Skin of body (tissue), 3 donors: ENCODE measurements at places on chromosomes 12 and 14. TPM values are rescaled to one million over a fixed set of nuclear protein-coding genes. Genes with fewer than 3 reads are reported as not detected.

GRCh38 chr14:55600784-55601561 lies 21.0 kb downstream of the KTN1 start:
- DNase-seq: no peak

DNA sequence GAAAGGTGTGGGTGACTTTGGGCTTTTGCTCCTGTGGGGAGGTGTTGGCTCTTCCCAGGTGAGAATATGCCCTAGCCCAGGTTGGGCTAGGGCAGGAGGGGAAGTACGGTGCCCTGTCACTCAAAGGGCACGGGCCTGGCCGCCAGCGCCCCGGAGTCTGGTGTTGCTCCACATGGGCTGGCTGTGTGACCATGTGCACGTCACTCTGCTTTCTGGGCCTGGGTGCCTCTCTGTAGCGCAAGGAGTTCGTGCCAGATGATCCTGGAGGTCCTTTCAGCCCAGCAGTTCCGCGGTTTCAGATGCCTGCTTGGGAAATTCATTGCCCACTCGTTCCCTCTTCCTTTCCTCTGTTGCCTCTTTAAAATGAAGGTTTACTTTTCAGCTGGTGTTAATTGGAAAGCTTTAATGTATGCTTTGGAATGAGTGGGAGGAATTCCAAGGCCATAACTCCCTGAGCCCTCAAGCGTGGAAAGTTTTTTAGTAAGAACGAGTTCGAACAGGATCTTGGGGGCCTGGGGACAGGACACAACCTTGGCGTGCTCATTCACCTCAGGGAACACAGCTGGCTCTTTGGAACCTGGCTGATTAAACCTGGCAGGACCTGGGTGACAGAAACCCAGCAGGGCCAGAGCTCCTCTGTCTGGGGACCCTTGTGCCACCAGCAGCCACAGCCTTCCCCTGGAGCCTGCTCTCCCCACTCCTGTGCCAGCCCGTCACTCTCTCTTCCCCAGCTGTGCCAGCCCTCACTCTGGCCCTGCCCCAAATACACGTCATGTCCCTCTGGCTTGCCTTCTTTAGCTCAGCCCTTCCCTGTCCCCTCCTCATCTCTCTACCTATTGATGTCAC lies 42.8 kb downstream of the TSPAN9 start:
- DNase-seq: peak; percentile 46

DNA sequence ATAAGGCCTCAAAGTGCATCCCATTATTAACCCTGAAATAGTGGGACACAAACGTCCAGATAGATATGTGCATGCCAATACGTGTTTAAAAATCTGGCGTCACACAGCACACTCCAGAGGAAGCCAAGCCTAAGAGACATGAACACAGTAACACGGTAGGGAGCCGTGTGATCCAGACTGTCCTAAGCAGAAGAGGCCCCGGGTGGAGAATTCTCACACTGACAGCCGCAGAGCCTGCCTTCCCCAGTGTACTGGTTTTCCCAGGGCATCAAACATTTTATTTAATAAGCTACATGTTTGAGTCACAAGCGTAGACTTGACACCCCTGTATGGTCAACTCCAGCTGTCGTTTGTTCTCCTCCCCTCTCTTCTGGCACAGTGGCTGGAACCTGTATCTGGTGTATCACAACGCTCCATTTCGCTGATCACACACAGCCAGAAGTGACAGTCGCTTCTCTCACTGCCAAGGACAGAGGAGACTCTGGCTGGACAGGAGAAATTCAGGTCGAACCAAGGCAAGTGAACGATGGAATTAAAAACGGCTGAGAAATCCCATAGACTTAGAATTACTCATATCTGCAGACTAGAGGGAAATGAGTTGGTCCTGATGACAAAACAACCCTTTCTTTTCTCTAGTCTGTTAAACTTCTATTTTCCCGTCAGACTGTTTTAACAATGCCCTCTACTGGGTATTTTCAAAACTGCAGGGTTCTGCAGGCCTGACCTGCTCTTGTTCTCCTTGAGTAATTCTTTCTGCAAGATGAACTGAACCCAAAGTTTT lies 359.9 kb downstream of the RGS6 start:
- DNase-seq: no peak

- peak; percentile 53 for DNase-seq
These were observed 327.2 kb downstream of the RAD51B start for GRCh38 chr14:68146818-68147217.

- no peak for DNase-seq
These were observed 914.7 kb downstream of the NRXN3 start for GRCh38 chr14:79084861-79085260.

- DNase-seq: no peak
These were observed 28.8 kb downstream of the MAP3K9 start for GRCh38 chr14:70780396-70781075.

DNA sequence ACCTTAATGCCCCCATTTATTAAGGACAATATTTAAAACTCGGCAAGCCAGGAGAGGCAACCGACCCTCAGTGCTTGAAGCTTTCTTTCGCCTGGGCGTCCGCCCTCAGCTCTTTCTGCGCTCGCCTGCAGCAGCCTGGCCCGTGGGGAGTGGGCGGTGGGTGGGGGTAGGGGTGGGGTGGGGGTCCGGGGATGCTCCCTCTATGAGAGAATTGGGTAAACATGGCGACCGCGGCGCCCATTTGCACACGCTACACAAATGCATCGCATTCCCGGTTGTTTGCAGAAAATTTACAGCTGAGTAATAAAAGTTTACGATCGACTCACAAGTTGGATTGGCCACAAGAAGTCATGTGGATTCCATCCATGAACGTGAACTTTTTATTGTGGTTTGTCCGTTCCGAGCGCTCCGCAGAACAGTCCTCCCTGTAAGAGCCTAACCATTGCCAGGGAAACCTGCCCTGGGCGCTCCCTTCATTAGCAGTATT lies 7.7 kb downstream of the HOXC8 start:
- peak; percentile 94 for DNase-seq

GRCh38 chr14:77485256-77485655 lies 13.4 kb downstream of the ISM2 start:
- no peak for DNase-seq

GRCh38 chr14:55201219-55202101 lies 10.1 kb upstream of the DLGAP5 start:
- DNase-seq: no peak

DNA sequence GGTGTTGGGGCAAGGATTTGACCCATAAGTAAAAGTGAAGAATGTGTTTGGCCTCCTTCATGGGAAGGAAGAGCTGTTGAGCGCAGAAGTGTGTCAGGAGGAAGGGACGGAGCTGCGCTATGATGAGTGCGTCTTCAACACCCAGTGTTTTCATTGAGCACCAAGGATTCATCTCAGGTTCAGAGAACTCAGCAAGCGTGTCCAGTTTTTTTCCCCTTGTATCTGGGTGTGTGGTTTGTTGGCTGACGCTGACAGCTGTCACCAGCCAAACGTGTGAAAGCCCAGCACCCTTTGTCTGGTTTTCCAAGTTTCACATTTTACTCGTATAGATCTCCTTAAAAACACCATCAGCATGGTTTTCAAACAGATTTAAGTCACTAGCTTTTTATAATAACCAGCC lies 12.3 kb downstream of the EP400 start:
- no peak for DNase-seq

DNA sequence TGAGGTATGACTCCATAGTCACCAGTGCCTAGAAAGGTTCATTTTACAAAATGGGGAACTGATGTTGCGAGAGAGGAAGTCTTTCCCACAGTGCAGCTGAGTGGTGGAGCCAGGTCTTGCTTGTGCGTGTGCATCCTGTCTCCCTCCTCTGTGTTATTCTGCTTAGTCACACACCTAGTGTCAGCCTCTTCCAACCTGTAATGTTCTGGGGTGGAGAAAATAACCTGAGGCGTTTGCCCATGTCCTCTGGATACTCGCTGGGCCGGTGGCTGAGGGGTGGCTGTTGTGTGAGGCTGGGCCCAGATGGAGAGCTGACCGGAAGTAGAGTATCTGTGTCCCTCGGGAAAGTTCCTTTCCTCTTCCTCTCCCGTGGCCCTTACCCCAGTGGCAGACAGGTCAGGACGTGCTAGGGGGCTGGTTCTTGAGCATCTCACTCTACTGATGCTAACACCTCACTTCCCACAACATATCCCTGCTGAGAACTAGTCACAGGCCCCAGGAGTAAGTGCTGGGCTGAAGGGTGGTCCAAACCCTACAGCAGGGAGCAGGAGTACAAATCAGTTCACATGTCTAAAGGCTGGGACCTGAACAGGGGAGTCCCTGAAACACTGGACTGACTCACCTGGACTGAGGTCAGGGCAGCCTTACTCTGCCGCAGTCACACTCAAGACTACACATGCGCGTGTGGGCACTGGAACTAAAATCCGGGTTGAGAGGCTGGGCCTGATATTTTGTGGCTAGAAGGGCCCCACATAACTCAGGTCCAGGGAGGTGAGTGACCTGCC lies 7.0 kb downstream of the MLF2 start:
- DNase-seq: no peak

E2F7 gene
- 2.9 TPM for total RNA-seq

COCH gene
- total RNA-seq: 7.9 TPM

KRAS gene
- 16.9 TPM for total RNA-seq

ASCL1 gene
- not detected for total RNA-seq

PZP gene
- 0.20 TPM for total RNA-seq
